CD8-positive, alpha-beta T cell (primary cell): ENCODE measurements at places on chromosomes 7 and 10. TPM values are rescaled to one million over a fixed set of nuclear protein-coding genes. Genes with fewer than 3 reads are reported as not detected.

The TMEM225B gene
- 0.94 TPM for total RNA-seq

The CDHR1 gene
- 1.7 TPM for total RNA-seq

The FOXK1 gene
- total RNA-seq: 69.8 TPM

The LIPN gene
- total RNA-seq: not detected

The STEAP1B gene
- not detected for total RNA-seq

The PODXL gene
- total RNA-seq: 0.86 TPM

The C10orf53 gene
- total RNA-seq: not detected

The SFTPD gene
- not detected for total RNA-seq

The NRAP gene
- total RNA-seq: not detected

The EFCAB10 gene
- total RNA-seq: not detected

The NKX6-2 gene
- not detected for total RNA-seq
